Stimulated activated naive CD4-positive, alpha-beta T cell treated with Interleukin-2 at 50 U/mL for 16 hours (primary cell): ENCODE measurements at places on chromosomes 12 and 14.

- DNase-seq: no peak
These were observed 2.4 kb upstream of the GALNT8 start for GRCh38 chr12:4717806-4718205.

GRCh38 chr12:28096649-28097048 lies 93.6 kb upstream of the CCDC91 start:
- no peak for DNase-seq

- DNase-seq: no peak
These were observed 23.6 kb upstream of the RPLP0 start for GRCh38 chr12:120224304-120225199.

DNA sequence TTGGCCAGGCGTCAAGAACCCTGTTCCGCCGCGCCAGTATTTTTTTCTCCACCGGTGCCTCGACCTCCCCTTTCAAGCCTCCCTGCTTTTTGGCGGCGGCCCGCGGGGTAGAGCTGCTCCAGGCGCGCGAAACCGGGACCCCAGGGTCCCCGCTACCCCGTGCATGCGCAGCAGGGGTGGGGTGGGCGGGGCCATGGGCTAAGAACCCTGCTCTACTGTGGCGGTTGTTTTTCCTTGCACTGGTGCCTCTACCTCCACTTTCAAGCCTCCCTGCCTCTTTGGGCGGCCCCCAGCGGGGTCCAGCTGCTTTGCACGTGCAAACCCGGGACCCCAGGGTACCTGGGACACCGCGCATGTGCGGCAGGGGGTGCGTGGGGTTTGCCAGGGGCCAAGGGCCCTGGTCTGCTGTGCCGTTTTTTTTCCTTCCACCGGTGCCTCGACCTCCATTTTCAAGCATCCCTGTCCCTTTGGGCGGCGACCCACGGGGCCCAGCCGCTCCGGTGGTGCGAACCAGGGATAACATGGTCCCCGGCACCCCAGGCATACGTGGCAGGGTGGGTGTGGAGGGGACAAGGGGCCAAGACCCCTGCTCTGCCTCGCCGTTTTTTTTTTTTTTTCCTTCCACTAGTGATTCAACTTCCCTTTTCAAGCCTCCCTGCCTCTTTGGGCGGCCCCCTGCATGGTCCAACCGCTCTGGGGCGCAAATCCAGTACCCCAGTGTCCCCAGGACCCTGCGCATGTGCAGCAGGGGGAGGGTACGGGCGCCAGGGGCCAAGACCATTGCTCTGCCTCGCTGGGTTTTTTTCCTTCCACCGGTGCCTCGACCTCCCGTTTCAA lies 326.8 kb downstream of the ALG10 start:
- DNase-seq: no peak

- no peak for DNase-seq
These were observed 63.7 kb upstream of the DDX11 start for GRCh38 chr12:31009976-31010375.

DNA sequence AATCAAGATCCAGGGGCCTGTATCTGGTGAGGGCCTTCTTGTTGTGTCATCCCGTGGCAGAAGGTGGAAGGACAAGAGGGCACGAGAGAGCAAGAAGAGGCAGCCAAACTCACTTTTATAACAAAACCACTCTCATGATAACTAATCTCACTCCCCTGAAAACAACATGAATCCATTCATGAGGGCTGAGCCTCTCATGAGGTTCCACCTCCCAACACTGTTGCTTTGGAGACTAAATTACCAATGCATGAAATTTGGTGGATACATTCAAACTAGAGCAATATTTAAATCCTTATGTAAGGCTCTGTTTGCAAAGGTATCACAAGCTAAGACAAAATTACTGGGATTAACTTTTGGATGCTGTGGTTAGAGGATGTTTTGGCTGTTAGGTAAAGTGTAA lies 470.1 kb upstream of the NOVA1 start:
- no peak for DNase-seq

DNA sequence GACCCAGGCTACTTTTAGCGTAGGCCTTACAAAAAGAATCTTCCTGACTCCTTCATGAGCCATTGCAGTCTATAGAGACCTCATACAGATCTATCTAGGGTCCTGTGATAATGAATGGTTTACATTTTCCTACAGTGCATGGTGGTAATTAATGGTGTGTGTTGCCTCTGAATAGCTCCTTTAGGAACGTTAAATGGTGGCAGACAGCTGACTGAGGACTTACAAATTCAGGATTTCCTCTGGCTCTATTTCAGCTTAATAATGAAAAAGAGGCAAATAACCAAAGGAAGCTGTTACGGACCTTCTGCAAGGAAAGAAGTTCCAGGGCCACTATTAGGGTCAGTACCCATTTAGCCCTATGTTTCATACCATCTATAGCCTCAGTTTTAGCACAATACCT lies 5.1 kb downstream of the IKBIP start:
- no peak for DNase-seq

GRCh38 chr14:20333494-20333841 lies 389 bp upstream of the CCNB1IP1 start:
- no peak for DNase-seq

- DNase-seq: no peak
These were observed 588 bp upstream of the TWF1 start for GRCh38 chr12:43806737-43807072.

GRCh38 chr12:2958432-2959191 lies 585 bp upstream of the TEAD4 start:
- DNase-seq: no peak

- no peak for DNase-seq
These were observed 77.7 kb downstream of the LGR5 start for GRCh38 chr12:71517145-71517846.
